Activated effector memory CD4-positive, alpha-beta T cell treated with anti-CD3 and anti-CD28 coated beads, Interleukin-2, amount 50 U/mL, for 16 hours (primary cell): ENCODE measurements at places on chromosomes 7 and 10.

DNA sequence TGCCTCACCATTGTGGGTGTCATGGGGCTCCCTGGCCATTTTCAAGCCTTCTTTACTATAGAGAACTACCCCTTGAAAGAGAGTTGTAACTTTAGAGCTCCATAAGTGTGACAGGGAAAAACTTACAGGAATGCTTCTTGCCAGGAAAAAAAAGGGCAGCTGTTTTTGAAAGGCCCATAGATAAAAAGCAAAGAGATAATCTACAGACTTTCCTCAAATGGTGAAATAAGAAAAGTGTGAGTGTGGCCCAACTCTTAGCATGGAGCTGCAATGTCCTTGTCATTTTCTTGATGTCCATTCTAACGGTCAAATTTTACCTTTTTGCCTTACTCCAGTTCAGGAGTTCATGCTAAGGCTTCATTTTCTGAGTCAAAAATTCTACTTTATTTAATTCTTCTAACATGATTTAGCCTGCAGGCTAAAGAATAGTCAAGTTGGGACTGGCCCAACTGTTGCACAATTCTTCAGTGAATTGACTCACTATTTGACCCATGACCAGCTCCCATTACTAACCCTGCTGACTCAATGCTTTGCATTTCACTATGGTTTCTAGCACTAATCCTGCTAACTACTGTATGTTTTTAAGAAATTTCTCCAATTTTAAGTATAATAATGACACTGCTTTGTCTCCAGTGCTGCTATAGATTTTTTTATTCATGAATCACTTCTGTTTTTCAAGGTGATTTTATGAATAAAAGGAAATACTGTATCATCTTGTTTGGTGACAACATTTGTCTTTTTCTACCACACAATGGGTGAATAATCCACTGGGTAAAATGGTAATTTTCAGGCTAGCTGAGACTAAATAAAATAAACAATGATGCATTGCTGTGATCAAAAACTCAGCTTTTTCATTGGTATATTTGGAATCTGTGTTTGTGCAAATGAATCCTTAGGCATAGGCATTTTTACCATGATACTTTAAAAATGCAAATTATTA is 41.4 kb upstream of the SGCE start:
- DNase-seq: no peak

GRCh38 chr10:22369434-22370072 is 24.3 kb downstream of the SPAG6 start:
- DNase-seq: no peak

DNA sequence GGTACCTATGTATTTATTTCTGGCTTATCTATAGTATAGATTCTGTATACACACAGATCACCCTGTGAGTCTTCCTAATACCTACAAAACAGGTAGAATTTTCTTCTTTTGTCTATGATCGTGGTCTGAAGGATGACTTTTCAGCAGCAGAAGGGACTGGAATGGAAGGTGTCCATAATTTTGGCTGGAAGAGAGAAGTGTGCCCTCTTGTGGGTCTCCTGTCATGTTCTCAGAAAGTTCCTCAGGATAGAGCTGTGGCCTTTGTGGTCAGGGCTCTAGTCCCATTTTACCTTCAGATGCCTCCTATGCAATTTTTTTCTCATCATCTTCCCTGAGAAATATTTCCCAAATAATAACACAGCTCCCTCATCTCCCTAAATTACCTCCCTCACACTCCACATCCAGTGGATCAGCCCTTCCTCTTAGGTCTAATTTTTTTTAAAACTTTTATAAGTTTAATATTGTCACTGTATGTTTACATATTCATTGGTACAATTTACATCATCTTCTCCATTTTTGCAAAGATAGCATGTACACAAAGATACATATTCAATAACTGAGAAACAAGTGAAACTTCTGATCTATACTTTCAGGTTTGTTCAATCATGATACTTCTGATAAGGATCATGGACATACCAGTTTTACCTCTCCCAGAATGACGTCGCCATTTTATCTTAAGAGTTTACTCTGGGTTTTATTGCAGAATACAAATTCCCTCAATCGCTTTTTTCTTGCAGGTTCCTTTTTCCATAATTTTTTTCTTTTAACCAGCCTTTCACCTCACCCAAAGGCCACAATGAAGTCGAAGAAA is 112.7 kb downstream of the REEP3 start:
- no peak for DNase-seq

DNA sequence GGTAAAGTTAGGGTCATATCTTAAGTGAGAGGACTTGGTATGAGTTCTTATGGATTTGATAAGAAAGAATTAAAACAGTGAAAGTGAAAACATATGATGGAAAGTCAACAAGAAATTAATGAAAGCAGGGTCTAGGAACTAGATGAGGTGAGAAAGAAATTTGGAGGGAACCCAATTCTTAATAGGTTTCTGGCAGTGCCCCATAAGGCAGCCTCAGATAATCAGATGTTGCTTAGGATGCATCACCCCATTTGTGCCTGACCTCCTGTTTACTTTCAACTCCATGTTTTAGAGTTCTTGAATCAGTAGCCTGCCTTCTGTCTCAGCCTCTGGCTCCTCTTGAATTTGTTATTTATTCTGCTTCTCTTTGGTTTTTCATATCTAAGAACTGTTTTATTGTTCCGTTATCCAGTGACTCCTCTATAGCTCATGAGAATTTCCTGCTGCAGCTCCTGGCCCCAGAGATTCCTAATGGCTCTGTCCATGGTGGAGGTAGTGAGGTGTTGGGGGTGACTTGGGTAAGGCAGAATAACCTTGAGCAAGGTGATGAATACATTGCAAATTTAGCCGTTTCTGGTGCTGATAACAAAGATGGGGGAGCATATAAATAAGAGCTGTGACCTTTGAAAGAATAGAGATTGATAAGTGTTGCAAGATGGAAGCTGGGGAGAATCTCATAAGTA is 17.6 kb downstream of the ITGB8 start:
- no peak for DNase-seq

- peak; percentile 92 for DNase-seq
These were observed 505 bp downstream of the HNRNPA2B1 start for GRCh38 chr7:26200038-26200443.

DNA sequence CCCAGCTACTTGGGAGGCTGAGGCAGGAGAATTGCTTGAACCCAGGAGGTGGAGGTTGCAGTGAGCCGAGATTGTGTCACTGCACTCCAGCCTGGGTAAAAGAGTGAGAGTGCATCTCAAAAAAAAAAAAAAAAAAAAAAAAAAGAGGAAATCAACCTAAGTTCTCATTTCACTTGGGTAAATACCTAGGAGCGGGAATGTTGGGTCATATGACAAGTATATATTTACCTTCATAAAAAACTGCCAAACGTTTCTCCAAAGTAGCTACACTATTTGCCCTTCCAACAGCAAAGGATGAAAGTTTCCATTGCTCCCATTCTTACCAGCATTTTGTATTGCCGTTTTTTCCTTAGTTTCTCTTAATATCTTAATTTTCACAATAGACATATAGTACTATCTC is 9.8 kb downstream of the P4HA1 start:
- DNase-seq: no peak

GRCh38 chr7:11290863-11291262 is 317.2 kb downstream of the PHF14 start:
- no peak for DNase-seq

GRCh38 chr10:3486346-3487065 is 298.5 kb downstream of the KLF6 start:
- DNase-seq: no peak

GRCh38 chr7:128128401-128128800 is 97.2 kb upstream of the LRRC4 start:
- DNase-seq: no peak

- DNase-seq: no peak
These were observed 10.6 kb upstream of the LYZL2 start for GRCh38 chr10:30639946-30640786.

GRCh38 chr7:136064627-136065237 is 87.6 kb upstream of the MTPN start:
- DNase-seq: no peak
